Endodermal cell (in vitro differentiated cells): ENCODE measurements at places on chromosomes 12 and 14.

- peak; percentile 49 for DNase-seq
These were observed 1346.4 kb downstream of the TMEM121 start for GRCh38 chr14:106872611-106873446.

DNA sequence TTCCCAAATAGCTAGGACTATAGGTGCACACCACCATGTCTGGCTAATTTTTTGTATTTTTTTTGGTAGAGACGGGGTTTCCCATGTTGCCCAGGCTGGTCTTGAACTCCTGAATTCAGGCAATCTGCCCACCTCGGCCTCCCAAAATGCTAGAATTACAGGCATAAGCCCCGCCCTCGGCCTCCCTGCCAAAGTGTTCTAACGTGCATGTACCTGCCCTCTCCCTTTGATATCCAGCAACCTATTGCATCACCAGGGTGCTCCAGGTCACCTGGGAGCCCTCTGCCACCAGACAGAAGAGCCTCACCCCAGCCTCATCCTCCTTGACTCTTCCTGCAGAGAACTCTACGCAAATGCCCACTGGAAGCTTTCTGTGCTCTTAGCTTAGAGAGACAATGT lies 2.2 kb upstream of the EML1 start:
- no peak for DNase-seq

DNA sequence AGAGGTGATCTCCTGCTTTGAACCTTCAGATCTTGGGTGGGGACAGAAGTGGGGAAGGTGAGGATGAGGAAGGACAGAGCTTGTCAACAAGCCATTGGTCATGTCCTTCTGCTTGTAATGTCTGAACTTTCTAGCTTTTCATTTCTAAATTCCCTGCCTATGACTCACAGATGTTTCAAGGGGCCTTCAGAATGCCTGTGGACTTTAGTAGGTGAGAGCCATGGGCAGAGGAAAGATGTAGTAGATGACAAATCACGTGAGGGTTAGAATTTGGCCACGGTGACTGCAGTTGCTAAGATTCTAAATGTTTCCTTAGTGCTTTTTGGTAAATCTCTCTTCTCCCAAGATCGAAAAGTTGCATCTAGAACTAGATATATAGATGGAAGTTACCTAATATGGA lies 18.7 kb upstream of the CREBL2 start:
- no peak for DNase-seq

DNA sequence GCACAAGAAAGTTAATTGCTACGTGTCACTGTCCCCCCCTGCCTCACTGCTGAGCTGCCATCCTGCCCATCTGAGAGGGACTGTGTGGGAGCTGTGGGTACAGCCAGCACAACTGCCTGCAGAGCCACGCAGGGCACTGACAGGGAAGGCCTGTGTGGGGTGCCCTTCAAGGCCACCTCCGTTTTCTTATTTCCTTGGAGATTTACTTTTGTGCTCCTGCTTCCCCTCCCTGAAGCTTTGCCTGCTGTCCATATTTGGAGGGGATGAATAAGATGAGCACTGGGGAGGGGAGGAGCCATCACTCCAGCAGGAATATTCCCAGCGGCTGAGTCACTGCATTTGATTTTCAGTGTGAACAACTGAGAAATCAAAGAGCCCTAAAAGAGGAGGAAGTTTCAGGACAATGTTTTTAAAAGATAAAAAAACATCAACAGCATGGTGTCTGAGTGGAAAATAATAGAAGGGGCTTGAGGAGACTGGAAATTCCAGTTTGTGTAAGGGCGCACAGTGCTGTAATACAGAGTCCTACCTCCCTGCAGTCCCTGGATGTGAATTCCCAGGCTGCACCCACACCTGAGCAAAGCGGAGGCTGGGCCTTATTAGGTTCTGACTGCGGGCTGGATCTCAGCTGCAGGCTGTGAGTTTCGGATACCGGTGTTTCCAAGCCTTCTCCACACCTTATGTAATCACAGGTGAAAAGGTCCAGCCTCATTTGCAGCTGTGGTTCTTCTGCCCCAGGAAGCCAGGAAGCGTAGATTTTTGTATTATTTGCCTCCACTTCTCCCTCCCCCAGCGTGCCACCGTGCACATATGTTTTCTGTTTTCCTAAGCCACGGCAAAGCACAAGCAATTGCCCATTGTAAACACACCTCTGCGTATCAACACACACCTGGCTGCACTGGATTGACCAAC lies 192.6 kb upstream of the BCL2L14 start:
- peak; percentile 71 for DNase-seq

GRCh38 chr12:53268630-53269562 lies 797 bp downstream of the ESPL1 start:
- DNase-seq = no peak

DNA sequence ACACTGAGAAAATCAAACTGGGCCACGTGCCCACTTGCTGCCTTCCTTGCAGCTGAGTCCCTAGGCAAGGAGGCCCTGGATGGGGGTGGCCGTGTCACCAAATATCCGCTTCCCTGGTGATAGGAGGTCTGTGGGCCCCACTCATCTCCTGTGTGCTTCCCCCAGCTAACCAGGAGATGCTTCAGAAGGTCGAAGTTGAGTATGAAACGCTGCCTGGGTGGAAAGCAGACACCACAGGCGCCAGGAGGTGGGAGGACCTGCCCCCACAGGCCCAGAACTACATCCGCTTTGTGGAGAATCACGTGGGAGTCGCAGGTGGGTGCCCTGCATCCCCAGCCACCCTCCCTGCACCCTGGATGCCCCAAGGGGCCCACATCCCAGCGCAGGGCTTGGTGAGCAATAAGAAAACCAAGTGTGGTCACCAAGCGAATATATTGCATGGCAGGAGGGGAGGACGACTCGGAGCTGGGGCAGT lies 6.8 kb upstream of the SIVA1 start:
- no peak for DNase-seq

GRCh38 chr12:30965613-30965985 lies 39.1 kb downstream of the TSPAN11 start:
- DNase-seq = peak; percentile 90

- peak; percentile 97 for DNase-seq
These were observed 5.5 kb upstream of the CELA1 start for GRCh38 chr12:51351913-51352532.

GRCh38 chr12:43396671-43397070 lies 155.3 kb downstream of the ADAMTS20 start:
- DNase-seq = no peak

- DNase-seq = no peak
These were observed 8.4 kb downstream of the OASL start for GRCh38 chr12:121030576-121031212.

- DNase-seq = peak; percentile 22
These were observed 82.4 kb upstream of the DIO3 start for GRCh38 chr14:101478796-101479410.

DNA sequence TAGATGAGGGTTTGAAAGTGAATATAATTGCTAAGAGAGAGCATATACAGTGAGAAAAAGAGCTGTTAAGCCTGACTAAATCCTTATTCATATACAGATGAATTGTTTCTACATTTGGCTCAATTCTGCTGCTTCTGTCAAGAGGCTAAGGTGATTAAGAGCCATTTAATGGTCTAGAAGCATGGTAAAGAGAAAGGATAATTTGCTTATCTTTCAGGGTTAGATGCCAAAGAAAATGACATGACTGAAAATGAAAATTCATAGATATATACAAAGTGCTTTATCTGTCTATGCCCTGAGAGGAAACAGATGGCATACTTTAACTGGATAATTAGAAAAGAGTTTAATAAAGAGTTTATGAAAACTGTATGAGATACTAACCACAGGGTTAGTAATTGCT lies 834.9 kb downstream of the SLC6A15 start:
- no peak for DNase-seq

GRCh38 chr14:35878272-35879150 lies 52.4 kb downstream of the BRMS1L start:
- no peak for DNase-seq

DNA sequence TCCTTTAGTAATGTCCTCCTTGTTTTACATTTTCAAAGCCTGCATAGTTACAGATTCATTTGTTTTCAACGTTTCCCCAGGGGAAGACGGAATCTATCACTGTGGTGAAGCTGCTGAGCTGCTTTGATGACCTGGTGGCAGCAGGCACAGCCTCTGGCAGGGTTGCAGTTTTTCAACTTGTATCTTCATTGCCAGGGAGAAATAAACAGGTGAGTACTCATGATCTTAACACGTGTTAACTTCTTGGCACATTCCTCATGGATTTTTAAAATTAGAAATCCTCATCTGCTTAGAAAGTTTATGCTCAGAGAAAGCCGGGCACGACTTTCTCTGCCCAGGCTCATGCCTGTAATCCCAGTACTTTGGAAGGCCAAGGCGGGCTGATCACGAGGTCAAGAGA lies 44.5 kb downstream of the TECPR2 start:
- DNase-seq = no peak

GRCh38 chr14:49461529-49462401 lies 124.4 kb downstream of the RPS29 start:
- peak; percentile 72 for DNase-seq

- no peak for DNase-seq
These were observed 25.5 kb upstream of the GSC start for GRCh38 chr14:94795372-94795771.

- no peak for DNase-seq
These were observed 6.7 kb downstream of the RPH3A start for GRCh38 chr12:112798048-112798760.

DNA sequence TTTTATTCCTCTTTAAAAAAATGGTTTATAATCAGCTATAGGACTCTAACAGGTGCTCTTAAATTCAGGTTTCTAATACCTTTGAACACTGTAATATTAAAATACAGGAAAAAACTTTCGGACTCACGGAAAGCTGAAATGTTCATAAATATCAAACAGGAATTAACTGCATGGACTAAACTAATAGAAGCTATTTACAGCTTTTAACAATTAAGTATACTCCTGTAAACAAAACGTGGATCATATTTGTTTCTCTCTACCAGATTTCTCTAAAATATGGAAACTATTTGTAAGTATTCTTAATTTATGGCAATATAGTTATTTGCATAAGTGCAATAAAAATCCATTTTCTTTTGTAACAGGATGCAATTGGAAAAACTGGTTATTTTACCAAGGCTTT lies 108.9 kb upstream of the RESF1 start:
- DNase-seq = no peak

GRCh38 chr12:96143827-96144565 lies 50.2 kb upstream of the ELK3 start:
- no peak for DNase-seq

DNA sequence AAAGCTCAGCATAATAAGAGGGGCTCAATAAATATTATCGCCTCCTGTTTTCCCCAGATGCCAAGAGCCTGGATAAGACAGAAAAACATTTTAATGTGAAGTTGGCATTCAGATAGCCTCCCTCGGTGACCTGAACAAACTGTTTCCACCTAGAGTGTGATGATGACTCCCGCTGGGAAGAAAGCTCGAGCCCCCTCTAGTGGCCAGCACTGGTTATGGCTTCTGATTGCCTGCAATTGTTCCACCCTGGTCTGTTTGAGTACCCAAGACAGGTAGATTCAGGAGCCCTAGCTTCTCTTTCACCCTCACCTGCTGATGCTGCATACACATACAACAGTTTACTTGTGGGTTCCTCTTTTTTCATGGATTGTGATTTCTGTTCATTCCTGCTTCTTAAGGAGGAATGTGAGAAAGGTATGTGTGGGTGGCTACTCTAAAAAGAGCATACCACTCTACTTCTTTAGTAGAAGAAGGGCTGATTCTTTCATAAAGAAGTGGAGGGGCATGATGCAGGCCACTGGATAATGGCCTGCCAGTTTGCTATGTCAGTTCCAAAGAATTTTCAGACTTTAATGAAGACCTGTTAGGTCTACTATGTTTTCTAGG lies 6.4 kb downstream of the ERG28 start:
- DNase-seq = peak; percentile 96

GRCh38 chr14:67425608-67426007 lies 13.6 kb upstream of the PLEK2 start:
- no peak for DNase-seq

DNA sequence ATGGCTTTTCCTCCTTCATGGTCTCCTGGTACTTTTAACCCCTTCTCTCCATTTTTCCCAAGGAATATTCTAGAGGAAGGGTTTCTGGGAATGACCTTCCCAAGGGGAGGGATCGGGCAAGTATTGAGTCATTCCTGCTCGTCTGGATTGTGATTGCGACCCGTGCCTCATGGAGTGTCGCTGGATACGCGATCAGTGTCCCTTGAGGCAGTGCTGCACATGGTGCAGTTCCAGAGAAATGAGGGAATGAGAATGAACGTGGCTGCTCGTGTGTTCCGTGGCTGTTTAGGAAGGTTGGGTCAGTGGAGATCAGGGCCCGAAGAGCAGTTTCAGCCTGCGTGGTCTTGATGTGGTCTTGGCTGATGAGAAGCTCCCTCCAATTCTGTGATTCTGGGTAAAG lies 234.4 kb downstream of the CACNA1C start:
- DNase-seq = peak; percentile 37

GRCh38 chr14:101965181-101965544 lies 790 bp downstream of the DYNC1H1 start:
- peak; percentile 83 for DNase-seq

- no peak for DNase-seq
These were observed 73.2 kb downstream of the RIMBP2 start for GRCh38 chr12:130642856-130643255.
